ENCODE measurements at places on chromosomes 4 and X.

DNA sequence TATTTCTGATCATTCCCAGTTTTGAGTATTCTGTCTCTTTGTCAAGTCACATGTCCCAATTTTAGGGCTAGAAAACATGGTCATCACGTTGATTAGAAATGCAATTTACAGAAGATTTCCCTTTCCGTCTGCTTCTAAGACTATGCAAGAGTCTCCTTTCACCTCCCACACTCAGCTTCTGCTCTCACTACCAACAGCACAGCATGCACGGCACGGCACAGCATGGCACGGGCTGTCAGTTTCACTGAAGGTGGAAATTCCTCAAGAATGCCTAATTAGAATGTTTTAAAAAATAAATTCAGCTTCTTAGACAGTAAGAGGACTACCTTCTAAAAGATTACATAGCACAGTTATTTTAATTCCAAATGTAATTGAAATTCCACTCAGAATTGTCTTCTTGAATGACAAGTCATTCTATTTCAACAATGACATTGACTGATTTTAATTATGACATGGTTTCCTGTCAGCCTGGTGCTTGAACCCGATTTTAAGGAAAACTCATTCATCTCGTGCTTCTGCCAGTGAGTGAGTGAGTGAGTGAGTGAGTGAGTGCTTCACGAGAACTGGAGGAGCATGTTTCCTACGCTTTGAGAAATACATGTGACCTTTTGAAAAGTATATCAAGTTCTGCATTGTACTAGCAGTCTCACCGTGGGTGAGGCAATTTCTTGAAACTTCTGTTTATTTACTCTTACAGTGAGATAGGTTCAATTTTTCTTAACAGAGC, 124.8 kb upstream of the SORBS2 start:
- no peak for DNase-seq

DNA sequence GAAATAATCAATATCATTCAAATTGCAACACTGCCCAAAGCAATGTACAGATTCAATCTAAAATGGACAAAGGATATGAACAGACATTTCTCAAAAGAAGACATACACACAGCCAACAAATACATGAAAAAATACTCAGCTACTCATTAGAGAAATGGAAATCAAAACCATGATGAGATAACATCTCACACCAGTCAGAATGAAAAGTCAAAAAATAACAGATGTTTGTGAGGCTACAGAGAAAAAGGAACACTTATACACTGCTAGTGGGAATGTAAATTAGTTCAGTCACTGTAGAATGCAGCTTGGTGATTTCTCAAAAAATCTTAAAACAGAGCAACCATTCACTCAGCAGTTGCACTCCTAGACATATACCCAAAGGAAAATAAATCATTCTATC, 205.2 kb downstream of the DKK2 start:
- no peak for DNase-seq

- DNase-seq = no peak
Measured at GRCh38 chr4:186878203-186878776, 154.6 kb upstream of the FAT1 start.

DNA sequence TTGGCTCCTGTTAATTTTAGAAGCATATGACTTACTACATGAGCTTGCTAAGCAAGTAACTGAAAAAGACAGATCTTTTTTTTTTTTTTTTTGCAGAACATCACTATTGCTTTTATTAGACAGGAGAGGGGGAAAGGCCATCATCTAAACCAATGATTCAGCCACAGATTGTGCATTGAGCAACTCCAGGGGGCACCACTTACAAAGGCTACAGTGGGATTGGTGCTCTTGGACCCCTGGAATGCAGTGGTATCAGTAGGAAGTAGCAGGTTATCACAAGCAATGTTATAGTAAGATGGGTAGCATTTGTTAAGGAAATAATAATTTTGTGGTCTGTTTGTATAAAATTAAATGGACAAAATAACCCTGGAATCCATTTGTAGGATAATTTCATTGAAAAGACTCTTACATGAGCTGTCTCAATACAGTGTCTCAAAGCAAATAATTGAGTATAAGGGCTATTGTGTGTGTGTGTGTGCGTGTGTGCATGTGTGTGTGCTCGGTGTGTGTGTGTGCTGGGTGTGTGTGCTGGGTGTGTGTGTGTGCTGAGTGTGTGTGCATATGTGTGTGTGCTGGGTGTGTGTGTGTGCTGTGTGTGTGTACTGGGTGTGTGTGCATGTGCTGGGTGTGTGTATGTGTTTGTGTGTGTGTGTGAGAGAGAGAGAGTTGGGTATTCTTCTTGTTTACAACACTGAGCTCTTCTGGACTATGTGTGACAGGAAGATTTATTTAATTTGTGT, 296.3 kb downstream of the PCDH7 start:
- DNase-seq = no peak

DNA sequence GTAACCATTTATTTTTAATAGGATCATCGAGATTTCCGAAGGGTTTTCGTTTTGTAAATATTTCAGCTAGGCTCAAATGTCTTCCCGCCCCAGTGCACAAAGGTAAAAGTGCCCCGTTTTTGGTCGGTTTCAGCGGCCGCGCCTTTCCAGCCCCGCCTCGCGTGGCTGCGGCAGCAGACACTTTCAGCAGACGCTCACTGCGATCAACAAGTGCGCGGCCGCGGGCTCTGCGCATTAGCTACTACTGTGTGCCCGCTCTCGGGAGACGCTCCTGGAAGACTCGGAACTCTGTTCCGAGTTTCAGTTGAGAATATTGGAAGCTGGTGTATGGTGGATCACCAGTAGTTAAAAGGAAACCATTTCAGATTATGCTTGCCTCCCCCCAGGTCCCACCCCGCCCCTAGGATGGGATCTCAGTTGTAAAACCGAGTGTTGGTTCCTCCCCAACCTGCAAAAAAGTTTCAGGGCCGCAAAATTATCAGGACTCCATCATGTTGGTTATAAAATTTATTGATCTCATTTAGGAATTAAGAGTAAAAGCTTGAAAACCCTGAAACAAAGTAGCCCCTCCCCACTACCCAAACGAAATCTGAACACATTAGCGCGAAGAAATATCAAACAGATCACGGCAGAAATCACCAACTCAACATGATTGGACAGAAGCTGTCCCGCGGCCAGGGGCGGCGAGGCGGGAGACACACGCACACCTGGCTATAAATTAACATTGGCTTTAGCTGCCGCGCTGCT, 2.2 kb downstream of the SOX3 start:
- no peak for DNase-seq

GRCh38 chrX:12583543-12583942, 207.7 kb upstream of the PRPS2 start:
- DNase-seq = no peak

DNA sequence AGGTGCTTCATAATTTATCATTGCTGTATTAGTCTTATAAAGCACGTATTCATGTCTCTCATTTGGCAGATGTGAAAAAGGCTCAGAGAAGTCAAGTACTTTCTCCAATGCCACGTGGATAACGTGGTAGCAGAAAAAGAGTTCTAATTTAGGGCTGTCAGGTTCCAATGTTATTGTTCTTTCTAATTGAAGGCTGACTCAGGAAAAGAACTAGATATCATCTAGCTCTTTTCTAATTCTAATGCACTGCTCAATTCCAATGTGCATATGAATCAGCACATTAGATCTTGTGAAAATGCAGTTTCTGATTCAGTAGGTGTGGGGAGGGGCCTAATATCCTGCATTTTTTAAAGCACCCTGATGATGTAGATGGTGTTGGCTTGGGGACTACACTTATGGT, 22.8 kb downstream of the AGA start:
- no peak for DNase-seq

- DNase-seq = no peak
Measured at GRCh38 chr4:109559625-109559982, 442 bp upstream of the MCUB start.

DNA sequence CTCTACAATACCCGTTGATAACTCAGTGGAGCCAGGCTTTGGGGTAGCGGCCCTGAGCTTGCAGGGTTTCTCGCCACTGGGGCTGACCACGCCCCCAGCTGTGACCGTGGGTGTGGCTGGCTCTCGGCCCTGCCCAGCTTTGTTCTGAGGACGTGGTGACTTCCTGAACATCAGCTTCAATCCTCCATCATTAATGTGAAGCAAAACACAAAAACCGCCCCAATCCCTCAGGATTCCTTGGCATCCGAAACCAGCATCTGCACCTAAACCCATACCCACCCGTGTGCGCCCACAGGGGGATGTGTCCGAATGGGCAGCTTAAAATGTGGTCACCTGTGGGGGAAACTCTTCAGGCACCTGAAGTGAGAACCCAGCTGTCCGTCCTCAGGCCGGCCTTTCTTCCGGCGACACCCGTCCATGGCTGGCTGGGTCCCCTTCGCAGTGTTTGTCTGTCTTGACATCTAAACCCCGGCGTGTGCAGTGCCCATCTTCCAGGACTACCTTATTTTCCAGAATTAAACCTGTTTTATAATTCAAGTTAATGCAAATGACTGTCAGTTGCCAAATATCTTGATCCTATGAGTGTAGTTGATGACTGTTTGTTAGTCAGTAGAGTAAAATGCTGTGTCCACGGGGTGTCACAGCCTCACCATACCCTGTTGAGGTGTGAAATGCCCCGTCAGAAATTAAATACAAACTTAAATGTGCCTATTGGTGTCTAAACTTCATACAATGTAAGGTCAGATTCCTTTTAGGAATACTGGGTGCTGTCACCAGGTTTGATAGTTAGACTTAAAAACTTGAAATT, 27.3 kb downstream of the NELFA start:
- no peak for DNase-seq

DNA sequence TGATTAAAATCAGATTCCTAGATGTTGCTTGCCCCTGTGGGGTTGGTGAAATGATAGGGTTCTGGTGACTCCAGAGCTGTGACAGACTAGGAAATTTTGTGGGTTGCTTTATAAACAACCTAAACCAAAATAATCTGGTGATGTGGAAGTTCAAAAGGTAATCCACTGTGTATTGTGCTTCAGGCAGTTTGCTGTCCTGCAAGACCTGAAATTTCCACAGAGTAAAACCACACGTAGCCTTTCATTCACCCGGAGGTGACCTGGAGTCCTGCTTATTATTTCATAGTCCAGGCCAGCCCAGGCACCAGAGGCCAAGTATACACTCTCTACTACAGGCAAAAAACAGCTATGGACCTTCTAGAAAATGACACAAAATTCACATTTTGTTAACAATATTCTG, 114.6 kb upstream of the CBR4 start:
- DNase-seq = no peak

Measured in right lung (tissue), 10 donors.